ENCODE measurements at places on chromosomes 12 and 14. TPM values are rescaled to one million over a fixed set of nuclear protein-coding genes. Genes with fewer than 3 reads are reported as not detected.

ZFYVE1 gene
- polyA plus RNA-seq = 5.4 TPM

IL26 gene
- polyA plus RNA-seq = not detected

LHX5 gene
- polyA plus RNA-seq = not detected

KCNA5 gene
- polyA plus RNA-seq = not detected

PWP1 gene
- polyA plus RNA-seq = 70.0 TPM

CD27 gene
- polyA plus RNA-seq = 25.4 TPM

TROAP gene
- 1.9 TPM for polyA plus RNA-seq

TTLL5 gene
- not detected for polyA plus RNA-seq

SYT10 gene
- not detected for polyA plus RNA-seq

A2M gene
- 1.3 TPM for polyA plus RNA-seq

ANO6 gene
- polyA plus RNA-seq = 30.7 TPM

Measured in immature natural killer cell (primary cell).